AG04450 (cell line): ENCODE measurements at places on chromosomes 6 and 20. TPM values are rescaled to one million over a fixed set of nuclear protein-coding genes. Genes with fewer than 3 reads are reported as not detected.

GRCh38 chr6:160128879-160129516 lies 7.4 kb downstream of the SLC22A1 start:
- no peak for DNase-seq

Gene RAB44
- polyA plus RNA-seq = not detected in 2 replicates

GRCh38 chr6:96760153-96760687 lies 77.1 kb downstream of the GPR63 start:
- DNase-seq = no peak

Gene ENPP1
- polyA plus RNA-seq = 22.5 and 30.4 TPM in 2 replicates

Gene HLA-DOB
- not detected in 2 replicates for polyA plus RNA-seq

Gene ENPP4
- 0.04 TPM in 1 of 2 replicates, not detected in the other for polyA plus RNA-seq

- no peak for DNase-seq
These were observed 1.1 kb upstream of the CDC5L start for GRCh38 chr6:44386364-44386928.

Gene FERMT1
- polyA plus RNA-seq = 2.0 and 2.8 TPM in 2 replicates

DNA sequence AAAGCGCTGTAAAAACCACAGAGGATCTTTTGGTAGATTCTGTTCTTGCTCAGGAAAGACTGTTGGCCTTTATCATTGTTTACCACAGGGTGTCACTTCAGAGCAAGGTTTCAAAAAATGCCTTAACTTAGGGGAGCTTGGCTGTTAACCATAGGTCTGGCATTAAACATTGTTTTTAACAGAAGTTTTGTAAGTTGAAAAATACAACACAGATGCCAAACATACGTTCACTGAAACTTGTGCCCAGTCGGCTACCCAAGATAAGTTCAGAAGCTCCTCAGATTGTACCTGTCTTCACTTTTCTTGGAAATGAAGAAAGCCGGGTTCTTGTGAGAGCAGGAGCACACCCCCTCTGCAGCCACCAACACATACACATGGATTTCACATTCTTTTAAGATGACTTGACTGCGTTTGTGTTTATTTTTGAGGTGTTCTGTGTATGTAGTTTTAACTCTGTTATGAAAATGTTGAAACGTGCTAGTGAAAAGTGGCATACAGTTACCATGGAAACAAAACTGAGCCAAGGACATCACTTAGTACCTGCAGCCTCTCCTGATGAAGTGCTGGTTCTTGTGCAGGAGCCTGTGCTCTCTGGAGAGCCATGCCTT lies 64.9 kb downstream of the SYCP2L start:
- DNase-seq = peak; percentile 77
